GM10248 (cell line): ENCODE measurements at places on chromosomes 3 and 15.

GRCh38 chr3:50245251-50245745 is 9.3 kb downstream of the GNAI2 start:
- no peak for DNase-seq

DNA sequence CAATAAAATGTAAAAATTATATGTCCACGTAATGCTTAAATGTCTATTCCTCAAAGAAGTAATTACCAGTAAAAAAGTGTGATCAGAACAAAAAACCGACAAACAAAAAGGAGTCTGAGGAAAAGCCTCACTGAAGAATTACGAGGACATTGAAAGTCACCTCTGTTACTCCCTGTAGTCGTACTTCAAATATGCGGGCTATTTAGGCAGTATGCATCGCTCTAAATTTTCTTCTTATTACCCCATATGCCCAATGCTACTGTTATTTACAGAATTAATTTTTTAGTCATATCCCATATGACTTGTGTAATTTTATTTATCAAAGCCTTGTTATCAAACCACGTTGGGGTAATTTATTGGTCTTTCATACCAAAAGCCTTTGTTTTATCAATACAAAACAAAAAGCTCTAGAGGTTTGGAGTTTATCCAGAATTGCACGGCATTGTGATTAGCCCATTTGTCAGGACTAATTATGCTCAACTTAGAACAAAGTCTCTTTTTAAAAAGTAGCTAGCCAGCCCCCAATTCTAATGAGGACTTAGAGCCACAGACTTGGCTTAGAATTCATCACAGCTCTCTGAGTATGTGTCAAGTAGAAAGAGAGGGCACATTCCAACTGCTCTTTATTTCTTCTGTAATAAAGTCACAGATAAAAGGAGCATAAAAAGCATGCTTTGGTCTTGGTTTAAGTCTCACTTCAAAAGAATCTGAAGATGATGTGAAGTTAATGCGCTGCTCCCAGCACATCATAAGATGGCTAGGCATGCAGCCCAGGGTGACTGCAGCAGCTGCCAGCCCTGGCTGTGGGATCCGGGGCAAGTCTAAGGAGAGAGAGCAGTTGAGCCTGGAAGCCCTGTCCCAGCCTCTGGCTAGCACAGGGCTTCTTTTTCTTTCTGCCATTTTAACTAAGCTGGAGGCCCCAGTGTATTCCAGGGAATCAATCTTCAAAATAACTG is 521.0 kb downstream of the GABRG3 start:
- DNase-seq: no peak

DNA sequence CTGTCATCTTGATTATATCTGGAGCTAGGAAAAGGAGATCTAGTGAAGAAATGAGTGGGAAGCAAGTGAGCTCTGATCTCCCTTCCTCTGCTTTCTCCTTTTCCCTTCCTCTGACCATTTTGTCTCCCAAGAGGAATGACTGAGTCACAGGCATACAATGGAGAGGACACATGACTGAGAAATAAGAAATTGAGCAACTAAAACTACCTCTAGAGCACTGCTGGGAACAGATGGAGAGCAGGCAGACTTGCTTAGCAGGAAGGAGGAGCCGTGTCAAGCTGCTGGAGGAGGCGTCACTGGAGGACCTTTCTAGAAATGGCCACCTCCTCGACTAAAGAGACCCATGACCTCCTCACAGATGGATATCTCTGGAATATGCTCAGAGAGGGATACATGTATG is 66.9 kb upstream of the MYO5C start:
- DNase-seq: no peak

DNA sequence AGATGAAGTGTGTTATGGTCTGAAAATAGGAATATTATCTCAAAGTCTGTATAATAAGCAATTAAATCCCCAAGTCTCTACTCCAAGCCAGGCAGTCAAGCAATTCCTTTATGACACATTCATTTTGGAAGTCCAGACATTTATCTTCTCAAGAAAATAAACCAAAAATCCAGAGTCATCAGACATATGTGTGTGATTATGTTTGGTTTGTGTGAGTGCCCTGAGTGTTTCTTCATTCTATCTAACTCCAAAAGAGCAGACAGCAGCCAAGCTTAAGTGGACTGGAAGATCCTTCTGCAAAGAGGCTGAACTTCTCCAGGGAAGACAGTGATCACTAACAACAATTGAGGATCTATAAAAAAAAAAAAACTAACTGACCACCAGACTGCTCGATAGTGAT is 239.8 kb downstream of the STAG1 start:
- no peak for DNase-seq

DNA sequence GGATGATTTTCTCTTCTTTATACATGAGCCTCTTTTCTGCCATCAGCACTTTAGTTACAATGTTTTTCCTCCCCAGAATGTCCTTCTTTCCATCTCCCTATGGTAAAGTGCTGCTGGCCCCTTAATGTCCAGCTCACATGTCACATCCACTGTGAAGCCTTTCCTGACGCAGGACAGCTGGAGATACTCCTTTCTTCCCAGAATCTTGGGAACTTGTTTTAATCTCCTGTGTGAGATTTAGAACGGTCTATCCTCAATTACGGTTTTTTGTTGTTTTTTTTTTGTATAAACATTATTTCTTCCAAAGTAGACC is 147.7 kb upstream of the TSC22D2 start:
- DNase-seq: no peak

- no peak for DNase-seq
Observed at GRCh38 chr3:18061737-18062656, 319.6 kb upstream of the TBC1D5 start.

DNA sequence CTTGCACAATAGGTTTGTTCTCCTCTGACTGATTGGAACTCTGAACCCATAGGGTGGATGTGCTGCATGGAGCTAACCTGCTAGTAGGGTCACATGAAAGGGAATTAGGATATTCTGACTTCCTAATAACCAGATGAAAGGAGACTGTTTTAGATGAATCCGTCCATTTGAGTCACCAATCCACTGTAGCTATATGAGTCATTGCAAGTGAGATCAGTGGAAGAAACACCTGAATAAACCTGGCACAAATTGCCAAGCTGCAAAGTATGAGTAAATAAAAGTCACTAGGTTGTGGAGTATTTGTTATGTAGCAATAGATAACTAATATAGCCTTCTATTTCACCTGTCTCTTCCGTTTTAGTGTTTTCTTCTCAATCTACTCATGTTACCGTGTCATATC is 584.4 kb downstream of the PDCD6IP start:
- no peak for DNase-seq

- no peak for DNase-seq
Observed at GRCh38 chr3:20073683-20074082, 33.4 kb downstream of the KAT2B start.

DNA sequence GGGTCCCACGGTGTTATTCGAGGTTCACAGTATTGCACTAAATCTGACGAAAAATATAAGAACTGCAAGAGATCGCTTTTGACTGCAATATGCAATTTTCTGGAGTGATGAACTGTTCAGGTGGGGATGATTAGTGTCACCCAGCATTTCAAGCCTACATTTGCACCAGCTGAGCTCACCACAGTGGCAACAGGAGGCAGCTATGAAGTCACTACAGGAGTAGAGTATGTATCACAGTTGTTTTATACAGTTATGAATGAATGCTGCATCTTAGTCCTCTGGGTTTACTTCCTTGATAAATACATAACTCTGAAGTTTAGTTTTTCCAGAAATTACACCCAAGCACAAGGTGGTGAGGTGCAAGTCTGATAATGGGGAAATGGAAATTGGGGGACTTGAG is 69.6 kb downstream of the CHSY1 start:
- no peak for DNase-seq

DNA sequence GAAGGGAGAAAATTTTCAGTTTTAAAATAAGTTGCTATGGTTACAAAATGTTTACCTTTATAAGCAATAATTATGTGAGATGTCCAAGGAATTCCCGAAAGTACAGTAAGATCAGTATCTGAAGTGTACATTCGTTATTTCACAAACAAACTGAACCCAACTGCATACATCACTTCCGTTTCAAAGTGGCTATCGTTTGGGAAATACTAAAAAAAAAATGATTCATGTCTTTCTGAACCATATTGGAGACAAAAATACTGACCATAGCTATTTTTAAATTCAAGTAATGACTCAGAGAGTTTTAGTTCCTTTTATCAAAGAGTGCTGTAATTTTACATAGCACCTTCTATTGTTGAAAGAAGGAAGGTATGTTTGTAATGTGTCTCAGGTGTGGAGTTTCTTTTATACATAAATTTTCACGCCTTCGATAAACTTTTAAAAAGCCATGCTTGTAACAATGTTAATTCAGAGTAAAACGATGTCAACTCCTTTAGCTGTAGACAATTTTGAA is 8.0 kb upstream of the ANKRD28 start:
- peak; percentile 45 for DNase-seq

DNA sequence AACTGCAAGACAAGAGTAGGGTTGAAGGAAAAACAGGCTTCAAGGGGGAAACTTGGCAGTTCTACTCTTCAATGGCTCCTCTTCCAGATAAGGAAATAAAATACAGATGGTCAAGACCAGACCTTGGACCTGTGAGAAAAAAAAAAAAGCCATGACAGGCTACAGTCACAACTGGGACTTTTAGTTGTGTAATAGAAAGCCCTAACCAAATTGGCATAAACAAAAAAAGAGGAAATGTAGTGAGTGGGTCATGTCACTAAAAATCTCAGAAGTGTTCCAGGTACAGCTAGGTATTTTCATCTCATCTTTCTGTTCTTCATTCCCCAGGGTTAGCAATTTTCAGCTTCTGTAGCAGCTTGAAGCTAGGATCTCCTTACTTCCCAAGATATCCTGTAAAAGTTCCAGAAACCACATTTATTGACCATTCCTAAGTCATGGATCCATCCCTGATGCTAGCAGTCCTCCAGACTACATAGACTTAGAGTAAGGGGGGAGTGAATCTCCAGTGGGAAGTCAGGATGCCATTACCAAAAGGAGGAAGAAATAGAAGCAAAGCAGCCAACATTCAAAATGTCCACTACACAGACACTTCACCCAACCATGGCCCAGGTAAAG is 61.0 kb upstream of the CSTA start:
- DNase-seq: no peak
